ENCODE measurements at places on chromosomes 5 and 9.

DNA sequence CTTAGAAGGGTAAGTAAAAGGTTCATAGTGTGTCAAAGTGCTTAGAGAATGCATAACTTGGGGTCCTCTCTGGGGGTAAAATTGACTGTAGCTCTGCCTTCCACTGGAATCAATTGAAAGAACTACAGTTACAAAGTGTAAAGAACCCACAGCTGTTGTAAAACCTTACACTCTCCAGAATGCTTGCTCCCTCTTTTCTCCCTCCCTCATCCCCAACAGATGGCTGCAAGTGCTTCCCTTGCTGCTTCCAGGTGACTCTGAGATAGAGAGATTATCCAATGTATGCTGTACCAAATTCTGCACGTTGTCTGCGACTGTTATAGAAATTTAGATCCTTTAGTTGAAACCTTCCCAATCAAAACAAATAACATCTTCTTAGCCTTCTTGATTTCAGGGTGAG is 126.0 kb downstream of the STK32A start:
- DNase-seq = no peak

DNA sequence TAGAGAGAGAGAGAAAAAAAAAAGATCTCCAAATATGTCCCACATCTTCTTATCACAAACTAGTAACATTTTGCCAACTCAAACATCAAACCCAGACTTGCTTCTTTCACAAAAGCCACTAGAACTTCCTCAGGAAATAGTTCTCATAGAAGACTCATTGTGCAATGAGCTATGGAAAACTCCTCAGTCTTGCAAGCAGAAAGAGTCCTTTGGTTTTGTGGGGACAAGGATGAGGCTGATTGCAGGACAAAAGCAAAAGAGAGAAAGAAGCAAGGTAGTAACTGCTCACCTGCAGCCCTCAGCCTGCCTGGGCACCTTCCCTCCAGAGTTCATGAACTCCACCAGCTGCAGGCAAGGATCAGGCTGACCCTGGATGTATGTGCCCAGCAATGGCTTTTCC is 399.0 kb downstream of the IRX1 start:
- no peak for DNase-seq

GRCh38 chr9:111375062-111375461 is 45.0 kb upstream of the OR2K2 start:
- DNase-seq = no peak

GRCh38 chr5:7515284-7515914 is 119.5 kb downstream of the ADCY2 start:
- no peak for DNase-seq

- DNase-seq = no peak
Observed at GRCh38 chr5:17357504-17357903, 140.1 kb downstream of the BASP1 start.
